ENCODE measurements at places on chromosomes 3 and 15.
A peak's percentile ranks its signal among the peaks of the same experiment; 100 is the strongest.

DNA sequence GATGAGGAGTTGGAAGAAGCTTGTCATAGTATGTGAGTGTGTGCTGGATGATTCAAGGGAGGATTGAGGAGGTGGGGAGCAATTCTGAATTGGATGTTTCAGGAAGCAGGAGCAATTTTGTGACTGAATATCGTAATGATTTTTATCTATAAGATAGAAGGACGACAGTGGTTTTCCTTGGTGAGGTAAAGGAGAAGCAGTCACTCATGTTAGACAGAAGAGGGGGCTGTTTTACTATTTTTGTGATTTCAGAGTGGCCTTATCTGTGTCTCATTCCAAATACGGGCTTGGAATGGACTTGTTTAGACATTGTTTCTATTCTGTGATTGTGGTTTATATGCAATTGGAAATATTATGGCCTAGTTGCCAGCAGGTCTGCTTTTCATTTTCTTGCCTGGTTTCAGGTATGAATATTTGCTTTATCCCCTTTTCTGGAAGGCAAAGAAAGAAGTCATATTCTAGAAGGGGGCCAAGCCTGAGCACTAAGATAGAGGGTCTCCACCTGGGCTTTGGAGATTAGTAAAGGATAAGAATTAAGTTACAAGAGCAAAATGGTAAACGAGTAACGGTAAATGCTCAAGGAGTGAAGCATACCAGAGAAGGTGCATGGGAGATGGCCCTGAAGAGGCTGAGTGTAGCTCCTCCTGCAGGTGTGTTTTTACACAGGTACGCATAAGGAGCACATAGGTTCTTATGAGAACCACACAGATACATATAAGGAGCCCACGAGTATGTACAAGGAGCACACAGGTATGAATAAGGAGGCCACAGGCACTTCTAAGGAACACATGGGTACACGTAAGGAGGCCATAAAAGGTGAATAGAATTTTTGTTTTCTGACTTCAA is 124.6 kb upstream of the KCNAB1 start:
- peak; percentile 14 for DNase-seq

DNA sequence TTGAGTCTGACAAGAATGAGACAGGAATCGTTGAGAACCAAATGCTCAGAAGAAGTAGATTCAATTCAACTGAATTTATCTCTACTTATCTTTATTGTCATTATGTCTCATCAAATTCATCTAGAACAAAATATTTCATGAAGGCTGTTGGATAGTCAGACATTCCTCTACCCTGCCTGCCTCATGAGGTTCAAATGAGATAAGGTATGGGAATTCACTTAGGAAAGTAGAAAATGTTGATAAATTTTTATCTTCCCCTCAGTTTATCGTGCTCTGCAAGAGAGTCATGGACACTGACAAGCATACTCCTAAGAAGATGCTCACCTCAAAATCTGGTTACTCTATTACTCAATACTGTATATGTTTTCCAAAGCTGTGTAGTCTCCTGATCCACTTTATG is 149.7 kb upstream of the CDIN1 start:
- no peak for DNase-seq

GRCh38 chr15:94387849-94388441 is 156.6 kb downstream of the MCTP2 start:
- no peak for DNase-seq

DNA sequence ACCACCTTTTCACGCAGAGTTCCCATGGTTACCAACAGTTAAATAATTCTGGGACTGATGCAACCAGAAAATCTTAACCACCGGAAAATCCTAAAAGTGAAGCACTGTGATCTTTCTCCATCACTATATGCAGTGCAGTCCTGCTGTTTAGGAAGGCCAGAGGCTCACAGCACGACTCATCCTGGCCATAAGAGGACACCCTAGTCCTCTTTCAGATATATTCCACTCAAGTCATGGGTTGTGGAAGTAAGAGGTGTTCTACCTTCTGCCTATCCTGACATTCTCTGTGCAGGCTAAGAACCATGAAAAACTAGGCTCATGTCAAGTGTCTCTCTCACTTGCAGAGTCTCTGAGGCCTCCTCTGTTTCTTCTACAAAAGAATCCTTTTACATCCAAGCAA is 67.2 kb downstream of the DHX30 start:
- no peak for DNase-seq

DNA sequence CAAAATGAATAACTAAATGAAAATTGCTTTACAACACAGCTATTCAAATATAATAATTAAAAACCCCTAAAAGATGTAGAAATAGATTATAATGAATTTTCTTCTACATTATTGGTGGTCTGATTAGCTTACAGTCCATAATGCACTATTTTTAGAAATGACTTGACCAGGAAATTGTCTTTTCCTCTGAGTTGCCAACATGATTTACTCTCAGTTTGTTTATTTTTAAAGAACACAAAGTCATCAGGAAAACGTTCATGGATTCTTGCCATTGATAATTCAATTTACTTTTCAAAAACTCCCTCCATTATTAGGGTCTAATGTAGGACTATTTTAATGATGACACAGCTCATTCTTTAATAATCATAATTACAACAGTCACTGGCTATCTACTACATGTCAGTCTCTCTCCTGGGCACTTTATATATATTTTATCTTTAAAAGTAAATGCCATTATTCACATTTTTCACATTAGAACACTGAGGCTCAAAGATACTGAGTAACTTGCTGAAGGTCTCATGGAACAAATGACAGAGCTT is 1.1 kb downstream of the TM4SF18 start:
- DNase-seq, result no peak

GRCh38 chr15:59242649-59243048 is 36.0 kb downstream of the LDHAL6B start:
- no peak for DNase-seq

- no peak for DNase-seq
Measured at GRCh38 chr3:194494951-194495374, 8.2 kb upstream of the ATP13A3 start.

- no peak for DNase-seq
Measured at GRCh38 chr3:69322158-69322509, 63.8 kb downstream of the FRMD4B start.

- DNase-seq, result peak; percentile 27
Measured at GRCh38 chr3:192444096-192444790, 283.1 kb downstream of the FGF12 start.

DNA sequence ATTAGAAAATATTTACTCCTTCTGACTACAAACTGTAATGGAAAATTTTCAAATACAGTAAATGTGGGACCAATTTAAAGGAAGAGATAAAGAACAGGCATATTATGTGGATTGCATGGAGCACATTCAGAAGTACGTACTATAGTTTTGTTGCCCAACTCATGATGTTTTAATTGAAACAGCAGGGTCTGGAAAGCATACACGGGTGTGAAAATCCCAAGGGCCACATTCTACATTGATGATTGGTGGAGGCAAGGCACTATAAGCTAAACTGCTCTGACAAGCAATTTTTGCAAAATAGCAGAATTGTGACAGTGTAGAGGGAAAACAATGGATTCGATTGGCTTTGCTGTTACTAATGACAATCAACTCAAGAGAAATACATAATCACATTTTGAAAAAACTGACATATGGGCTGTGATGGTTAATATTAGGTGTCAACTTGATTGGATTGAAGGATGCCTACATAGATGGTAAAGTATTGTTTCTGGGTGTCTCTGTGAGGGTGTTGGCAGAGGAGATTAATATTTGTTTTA is 458.6 kb downstream of the PYDC2 start:
- no peak for DNase-seq

DNA sequence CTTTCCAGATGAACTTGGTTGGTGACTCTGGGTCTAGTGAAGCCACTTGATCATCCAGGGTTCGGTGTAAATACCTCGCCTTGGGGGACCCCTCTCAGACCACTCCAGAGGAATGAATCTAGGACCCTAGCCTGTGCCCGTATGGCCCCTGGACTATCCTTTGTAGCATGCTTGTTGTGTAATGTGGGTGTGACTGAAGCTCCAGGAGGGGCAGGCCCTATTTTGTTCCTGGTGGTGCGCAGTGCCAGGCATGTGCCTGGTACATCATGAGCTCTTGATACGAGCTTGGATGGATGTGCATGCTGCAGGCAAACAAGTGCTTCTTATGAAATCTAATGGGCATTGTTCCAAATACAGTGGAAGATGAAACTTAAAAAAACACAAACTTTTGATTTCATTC is 82.8 kb downstream of the EBLN2 start:
- no peak for DNase-seq

- DNase-seq, result no peak
Measured at GRCh38 chr15:89089316-89090230, 1.3 kb downstream of the ABHD2 start.

DNA sequence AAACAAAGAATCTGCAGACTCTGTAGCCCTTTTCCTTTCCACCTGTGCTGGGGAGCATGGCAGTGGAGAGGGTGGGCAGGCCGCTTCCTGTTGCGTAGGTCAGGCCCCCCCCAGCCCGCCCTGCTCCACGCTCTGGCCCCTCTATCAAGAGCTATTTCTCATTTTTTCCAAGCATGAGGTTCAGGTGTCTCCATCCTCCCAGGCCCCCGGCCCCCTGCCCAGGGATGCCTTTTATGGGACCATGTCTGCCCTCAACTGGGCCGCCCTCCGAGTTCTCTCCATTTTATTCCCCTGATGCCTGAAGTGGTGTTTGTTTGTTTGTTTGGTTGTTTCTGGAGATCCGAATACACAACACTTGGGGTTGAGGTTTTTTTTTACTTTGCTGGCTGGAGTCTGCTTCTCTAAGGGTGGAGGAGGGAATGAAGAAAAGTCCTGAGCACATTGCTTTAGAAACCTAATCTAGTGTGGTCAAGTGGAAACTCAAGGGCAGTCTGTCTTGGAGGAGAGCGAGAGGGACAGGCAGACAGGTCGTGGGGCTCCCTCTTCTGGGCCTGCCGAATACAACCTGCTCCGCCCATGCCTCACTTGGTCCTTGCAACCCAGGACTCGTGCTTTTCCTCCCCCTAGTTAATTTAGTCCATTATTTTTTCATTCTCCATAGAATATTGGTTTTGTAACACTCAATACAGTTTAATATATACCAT is 176.5 kb upstream of the LYSMD4 start:
- DNase-seq, result no peak
